Foreskin fibroblast (primary cell): ENCODE measurements at places on chromosomes 5 and 9.

- no peak for DNase-seq
These were observed 382.1 kb upstream of the CDH18 start for GRCh38 chr5:20370061-20370460.

GRCh38 chr9:87713988-87714330 is 12.0 kb upstream of the CTSL start:
- DNase-seq: no peak

DNA sequence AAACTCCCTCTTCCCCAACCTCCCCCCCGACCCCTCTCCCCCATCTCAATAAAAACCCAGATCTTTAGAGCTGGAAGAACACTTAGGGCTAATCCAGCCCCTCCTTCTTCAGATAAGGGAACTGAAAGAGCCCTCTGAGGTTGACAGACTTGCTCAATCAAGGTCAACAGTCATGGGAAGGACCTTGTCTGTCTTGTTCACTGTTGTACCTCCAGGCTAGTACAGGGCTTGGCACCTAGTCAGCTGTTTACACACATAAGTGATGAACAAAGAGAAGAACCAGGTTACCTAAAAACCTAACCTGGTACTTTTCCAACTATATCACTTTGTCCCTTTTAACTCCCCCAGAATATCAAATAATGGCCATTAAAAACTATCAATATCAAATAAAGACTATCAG is 2.4 kb downstream of the TTC39B start:
- no peak for DNase-seq

DNA sequence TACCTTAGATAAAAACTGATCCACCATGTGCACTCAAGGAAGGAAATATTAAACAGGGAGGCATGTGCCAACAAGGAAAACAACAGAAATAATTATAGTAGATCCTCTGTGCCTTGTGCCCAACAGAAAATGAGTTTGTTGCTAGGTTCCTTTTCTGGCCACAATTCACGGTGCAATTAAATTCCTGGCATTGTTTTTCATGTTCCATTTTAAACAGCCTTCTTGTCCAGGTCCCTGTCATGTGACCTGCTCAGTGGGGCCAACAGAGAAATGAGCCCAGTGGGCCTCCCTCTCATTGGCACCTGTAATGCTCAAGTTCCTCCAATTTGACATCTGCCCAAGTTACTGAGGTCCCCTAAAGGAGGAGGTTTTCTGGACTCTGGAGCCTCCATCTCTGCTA is 56.5 kb downstream of the SPOCK1 start:
- DNase-seq: no peak

DNA sequence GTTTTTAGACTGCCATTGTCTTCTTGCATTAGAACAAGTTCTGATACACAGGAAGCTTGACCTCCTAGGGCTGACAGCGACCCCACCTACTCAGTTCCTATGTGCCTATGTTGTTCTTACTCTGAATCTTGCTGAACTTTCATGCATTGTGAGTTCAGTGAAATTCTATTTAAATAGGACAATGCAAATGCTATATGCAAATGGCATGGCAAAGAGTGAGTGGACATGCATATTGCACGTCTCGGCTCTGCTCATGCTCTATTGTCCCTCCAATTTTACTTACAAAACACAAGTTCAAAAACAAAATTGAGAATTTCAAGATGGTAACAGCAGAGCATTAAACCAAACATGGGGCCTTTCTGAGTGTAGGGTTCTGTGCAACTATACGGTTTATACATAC is 5.3 kb upstream of the DCP2 start:
- no peak for DNase-seq

DNA sequence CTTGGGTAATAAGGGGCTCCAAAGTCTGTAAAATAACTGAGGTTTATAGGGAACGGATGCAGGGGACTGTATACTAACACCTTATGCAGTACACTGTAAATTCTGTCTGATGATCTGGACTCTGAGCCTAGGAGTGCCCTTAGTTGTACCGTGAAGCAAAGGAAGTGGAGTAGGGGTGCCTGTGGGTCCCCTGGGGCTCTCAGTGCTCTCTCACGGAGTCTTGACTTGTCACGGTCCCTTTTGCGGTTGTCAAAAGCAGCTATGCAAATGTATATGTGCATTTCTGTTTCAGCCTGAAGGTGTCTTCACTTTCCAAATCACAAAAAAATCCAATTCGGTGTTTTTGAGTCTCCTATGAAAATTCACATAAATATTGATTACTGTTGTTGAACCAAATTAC is 17.8 kb downstream of the DMRT1 start:
- no peak for DNase-seq

GRCh38 chr5:174596429-174596828 is 128.0 kb upstream of the MSX2 start:
- no peak for DNase-seq

DNA sequence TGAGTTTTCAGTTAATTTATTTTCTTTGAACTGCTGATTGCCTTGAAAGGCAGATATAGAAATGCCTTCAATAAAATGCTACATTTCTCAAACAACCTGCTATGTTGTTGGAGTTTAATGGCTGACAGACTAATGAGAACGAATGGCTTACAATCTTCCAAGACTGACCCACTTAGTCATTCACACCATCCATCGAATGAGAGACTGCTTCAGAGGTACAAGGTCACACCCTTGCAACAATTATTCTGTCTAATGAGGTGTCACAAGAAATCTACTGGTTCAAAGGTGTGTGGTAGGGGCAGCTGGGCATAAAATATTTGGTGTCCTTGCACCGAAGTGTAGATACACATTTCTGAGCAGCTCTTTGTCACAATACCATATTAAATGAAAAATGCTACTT is 18.3 kb downstream of the PTPRD start:
- DNase-seq: no peak

DNA sequence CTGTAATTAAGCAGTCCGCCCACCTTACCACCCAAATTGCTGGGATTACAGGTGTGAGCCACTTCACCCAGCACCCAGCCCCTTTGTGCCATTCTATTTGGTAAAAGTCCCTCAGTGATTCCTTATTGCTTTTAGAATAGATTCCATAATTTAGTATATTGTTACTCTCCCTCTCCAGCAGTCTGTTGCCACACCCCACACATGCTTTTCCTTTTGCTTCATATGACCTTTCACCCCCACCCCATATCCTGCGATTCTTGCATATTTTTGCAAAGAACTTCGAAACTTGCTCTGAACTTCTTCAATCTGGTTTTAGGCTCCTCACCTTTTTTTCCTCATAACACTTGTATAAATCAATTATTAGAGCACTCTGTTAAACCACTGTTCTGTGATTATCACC is 100.2 kb downstream of the MTREX start:
- no peak for DNase-seq

DNA sequence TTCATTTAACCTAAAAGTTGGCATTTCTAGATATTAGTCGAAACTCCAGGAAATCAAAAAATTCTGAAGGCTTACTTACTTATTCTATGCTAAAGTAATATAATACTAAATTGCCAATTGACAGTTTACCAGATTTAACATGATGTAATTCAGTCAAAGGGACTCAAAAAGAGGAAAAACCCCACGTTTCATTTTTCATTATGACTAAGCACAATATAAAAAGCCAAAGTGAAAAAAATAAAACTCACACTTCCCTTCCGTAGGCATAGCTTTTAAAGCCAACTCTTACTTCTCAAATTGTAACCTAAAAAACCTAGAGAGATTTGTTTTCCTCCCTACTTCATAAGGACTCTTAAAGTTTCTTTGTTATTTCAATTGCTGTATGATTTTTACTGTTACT is 146.6 kb downstream of the RAPGEF6 start:
- no peak for DNase-seq
